Mucosa of descending colon (tissue), 3 donors: ENCODE measurements at places on chromosomes 5 and 9.

- DNase-seq = no peak
These were observed 193.3 kb downstream of the TMEM38B start for GRCh38 chr9:105887679-105888078.

GRCh38 chr5:135655468-135655815, 76.7 kb upstream of the CXCL14 start:
- no peak for DNase-seq

GRCh38 chr5:115963566-115963965, 1.3 kb downstream of the LVRN start:
- no peak for DNase-seq

DNA sequence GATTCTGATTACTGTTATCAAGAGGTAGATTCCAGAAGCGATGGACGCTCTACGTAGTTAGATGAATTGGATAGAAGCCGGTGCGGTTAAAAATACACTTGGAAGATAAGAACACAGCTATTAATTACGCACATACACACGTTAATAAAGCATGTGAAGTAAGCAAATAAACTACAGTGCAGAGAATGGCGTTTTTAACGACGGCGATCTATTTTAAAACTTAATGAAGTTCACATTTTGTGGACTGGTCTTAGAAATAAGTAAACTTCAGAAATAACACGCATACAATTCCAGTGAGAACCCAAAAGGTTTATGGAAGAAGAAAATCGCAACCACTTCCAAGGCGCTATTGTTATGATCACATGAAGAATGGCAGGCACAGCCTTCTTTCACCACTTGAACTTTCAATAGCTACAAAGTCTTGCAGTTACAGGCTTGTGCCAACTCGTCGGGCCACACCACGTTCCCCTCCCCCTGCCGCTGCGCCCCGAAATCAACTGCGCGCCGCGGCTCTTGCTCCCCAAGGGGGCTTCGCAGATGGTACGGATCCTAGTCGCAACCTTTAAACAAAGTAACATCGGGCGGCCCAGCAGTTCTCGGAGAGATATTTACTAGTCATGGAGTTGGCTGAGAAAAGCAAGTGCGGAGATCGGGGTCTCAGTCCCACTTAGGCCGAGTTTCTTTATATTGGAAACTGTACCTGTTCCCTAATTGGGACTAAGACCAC, 866 bp upstream of the SEMA6A start:
- DNase-seq = peak; percentile 42

GRCh38 chr9:69056191-69056815, 20.8 kb downstream of the FXN start:
- DNase-seq = no peak

GRCh38 chr5:7878381-7878873, 9.5 kb downstream of the MTRR start:
- no peak for DNase-seq

DNA sequence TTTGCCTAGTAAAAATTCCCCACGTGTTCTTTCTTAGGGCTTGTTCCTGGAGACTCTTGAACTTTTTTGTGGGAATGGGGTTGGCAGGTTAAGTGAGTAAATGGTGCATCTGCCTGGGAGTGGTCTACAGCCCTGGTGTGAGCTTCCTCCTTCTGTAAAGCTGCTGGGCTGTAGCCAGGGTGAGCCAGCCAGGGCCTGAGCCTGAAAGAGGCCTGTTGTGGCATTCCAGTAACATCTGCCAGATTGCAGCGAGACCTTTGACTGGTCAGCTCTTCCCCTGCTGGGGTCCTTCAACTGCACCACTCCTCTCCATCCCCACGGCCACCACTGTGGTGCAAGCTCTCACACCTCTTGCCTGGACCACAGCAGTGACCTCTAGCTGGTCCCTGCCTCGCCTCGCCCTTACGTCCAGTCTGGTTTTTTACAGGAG, 47.5 kb downstream of the SLC22A5 start:
- no peak for DNase-seq

GRCh38 chr9:83154087-83154736, 91.3 kb upstream of the RASEF start:
- no peak for DNase-seq

GRCh38 chr5:54088081-54088480, 222.3 kb downstream of the ARL15 start:
- no peak for DNase-seq

DNA sequence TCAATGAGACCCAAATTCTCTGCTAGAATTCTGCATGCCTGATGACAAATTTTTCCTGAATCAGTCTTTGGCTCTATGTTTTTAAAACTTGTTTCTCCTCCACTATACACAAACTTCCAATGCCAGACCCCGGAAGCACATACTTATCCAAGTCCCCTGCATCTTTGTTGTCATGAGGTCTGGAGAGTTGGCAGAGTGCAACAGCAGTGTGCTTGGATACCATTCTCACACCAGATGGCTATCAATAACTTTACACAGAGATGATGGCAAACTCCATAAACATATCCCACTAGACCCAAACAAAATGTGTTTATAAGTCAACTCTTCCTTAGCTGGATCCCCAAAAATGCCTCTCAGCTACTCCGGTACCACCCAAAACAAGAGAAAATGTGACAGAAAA, 337.7 kb upstream of the TRPC7 start:
- DNase-seq = no peak

GRCh38 chr5:172410662-172411483, 43.5 kb downstream of the SH3PXD2B start:
- DNase-seq = no peak

- DNase-seq = no peak
These were observed 37.5 kb upstream of the SLC6A19 start for GRCh38 chr5:1163879-1164278.

DNA sequence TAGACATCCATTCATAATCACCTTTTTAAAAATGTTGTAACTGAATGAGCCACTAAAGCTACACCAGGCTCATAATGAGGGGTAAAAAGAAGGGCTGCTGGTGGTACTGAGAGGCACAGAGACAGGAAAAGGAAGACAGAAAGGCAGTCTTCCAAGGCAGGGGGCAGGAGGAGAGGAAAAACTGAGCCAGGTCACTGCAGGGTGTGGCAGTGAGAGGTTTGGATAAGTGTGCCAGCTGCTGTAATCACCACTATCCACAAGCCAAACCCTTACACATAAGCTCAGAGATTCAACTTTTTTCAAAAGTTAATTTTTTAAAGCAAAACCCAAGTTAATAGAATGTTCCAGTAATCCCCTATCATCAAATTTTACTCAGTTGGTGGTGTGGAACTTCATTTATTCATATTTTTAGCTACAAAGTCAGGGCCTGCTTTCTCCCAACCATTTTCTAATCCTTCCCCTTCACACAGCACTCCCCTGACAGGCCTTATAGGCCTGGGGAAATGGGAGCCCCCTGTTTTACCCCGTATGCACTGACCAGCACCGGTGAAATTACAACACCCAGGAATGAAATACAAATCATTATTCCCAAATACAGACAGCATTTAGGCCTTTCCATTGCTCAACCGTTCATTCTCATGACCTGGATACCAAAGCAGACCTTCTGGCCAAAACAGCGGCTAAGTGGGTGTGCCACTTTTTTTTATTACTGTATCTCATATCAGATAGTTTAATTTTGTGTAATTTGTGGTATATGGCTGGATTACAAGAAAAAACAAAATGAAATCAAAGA, 76.3 kb downstream of the EFNA5 start:
- DNase-seq = peak; percentile 35

DNA sequence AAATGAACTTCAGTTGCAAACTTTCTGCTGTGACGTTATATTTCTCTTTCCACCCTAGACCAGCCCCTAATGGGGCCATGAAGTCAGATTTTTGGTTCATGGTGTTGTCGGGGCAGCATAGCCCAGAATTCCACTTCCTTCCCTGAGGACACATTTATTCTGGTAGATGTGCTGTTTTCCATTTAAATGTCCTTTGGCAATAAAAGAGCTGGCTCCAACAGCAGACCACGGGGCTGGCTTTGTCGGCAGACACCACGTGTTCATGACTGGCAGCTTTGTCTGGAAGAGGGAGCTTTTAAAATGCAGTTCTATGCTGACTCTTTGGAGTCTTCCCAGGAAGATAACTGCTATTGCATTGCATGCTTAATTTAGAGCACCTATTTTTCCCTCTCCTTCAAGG, 17.6 kb upstream of the LCP2 start:
- no peak for DNase-seq

GRCh38 chr5:34656001-34656699, at the start of gene RAI14:
Gene RAI14, plus strand, starts transcription at chr5:34656328. Its CDS starts 30,592 bp downstream, at chr5:34686920.
- peak; percentile 67 for DNase-seq

DNA sequence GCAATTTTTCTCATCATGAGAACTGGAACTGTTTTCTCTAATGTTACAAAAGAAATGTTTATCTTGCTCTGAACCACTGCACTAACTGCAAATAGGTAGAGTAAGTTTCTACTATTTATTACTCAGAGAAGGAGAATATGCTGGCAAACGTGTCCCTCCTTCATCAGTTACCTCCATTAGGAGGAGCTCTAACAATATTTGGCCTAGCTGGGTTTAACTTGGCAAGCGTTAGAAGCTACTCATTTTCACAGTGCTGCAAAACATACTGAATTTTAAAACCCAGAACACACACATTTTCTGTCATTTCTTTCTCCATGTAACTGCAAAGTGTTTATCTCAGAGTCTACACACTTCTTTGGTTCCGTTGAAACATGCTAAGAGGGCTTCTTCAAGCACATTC, 101.0 kb upstream of the GABRG2 start:
- no peak for DNase-seq

DNA sequence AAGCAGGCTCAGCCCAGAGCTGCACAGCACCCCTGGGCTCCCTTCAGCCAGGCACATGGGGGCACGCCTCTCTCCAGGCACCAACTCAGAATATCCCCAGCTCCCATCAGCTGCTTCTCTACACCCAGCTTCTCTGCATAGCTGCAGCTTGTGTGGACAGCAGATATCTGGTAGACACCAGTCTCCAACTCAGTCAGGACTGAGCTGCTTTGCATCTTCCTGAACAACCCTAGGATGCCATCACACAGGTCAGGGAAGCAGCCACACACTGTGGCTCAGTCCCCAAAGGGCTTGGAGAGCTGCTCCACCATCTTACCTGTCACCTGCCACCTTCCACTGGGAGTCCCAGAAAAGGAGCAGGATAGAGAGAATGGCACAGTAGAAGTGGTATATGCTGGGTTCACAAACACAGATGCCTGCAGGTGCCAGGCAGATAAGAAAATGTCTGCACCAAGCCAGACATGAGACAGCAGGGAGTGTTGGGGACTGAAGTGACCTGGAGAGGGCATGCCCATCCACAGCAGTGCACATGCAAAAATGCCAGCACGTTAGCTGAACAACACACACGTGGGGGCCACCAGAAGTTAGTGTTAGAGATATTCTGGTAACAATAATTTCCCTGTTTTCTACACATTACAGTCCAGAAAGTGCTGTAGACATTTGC, 42.0 kb downstream of the THBS4 start:
- DNase-seq = no peak

DNA sequence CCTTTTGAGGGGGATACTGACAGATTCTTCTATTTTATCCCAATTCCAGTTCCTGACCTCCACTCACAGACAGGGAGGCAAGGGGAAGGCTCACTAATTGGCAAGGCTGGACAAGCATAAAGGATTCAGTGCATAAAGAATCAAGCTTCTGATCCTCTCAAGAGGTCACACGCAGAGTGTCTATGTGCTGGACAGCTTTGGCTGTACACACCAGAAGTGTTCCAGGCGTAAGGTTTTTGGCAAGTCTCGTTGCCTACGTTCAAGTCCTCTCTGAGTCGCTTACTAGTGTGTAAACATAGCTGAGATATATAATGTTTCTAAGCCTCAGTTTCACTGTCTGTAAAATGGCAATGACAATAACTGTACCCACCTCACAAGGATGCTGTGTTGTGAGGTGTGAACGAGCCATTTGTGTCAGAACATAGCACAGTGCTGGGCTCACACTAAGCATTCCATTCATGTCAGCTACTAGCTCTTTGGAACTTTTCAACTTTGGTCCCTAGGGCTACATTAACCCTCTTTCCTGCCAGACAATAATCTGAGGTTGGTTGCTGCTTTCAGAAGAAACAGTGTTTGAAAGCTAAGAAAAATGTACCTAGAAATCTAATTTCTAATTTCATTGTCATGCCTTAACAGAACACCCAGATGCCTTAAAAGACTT, 52.1 kb downstream of the PALM2AKAP2 start:
- no peak for DNase-seq

GRCh38 chr9:8384091-8384490, 584.5 kb upstream of the DMAC1 start:
- DNase-seq = no peak

- no peak for DNase-seq
These were observed 97.4 kb downstream of the DAP start for GRCh38 chr5:10663489-10664179.

- DNase-seq = no peak
These were observed 107.0 kb upstream of the SMIM23 start for GRCh38 chr5:171678646-171679045.

DNA sequence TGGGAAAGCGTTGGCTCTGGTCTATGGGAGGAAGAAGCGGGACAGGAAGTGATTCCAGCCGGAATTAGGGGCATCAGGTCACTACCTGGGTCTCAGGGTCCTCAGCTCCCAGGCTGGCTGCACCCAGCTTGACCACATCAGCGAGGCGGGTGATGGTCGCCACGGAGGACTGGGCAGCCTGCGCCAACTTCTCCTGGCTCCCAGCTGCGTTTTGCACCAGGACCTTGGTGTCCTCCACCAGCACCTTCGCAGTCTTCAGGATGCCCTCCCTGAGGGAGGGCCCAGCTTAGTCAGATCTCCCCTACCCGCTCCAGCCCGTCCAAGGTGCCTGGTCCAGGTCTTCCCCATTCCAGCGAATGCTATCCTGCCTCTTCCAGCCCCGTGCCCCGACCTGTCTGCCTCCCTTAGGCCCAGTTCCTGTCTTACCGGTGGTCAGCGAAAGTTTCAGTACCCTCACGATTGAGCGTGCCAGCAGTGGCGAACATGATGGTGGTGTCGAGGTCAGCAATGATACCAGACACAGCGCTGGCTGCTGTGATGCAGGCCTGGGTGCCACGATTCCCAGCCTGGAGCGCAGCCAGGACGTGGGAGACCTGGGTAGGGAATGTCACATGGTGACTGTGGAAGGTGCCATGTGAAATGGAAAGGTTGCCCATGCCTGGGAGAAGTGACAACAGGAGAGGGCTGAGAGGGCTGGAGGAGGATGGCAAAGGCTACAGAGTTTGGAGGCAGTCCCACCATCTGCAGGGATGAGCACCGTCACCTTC, 14.4 kb upstream of the TPM2 start:
- DNase-seq = no peak
